GM10248 (cell line): ENCODE measurements at places on chromosomes 5 and 9.

DNA sequence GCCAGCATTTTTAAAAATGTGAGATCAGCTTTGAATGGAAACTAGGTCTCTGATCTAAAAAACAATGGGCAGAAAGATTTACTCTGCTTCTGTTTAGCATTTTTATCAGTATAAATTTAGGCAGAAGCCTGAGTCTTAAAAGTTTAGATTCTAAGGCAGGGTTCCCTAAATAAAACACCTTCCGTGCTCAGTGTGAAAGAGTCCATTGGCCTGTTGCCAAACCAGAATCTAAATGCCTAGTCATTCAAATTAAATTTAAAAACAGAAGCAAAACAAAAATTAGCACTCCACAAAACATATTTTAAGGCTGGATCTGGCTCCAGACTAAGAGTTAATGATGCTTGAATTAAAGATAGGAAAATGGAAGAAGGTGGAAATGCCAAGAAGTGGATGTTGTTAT, 4.5 kb downstream of the TYRP1 start:
- DNase-seq = no peak

DNA sequence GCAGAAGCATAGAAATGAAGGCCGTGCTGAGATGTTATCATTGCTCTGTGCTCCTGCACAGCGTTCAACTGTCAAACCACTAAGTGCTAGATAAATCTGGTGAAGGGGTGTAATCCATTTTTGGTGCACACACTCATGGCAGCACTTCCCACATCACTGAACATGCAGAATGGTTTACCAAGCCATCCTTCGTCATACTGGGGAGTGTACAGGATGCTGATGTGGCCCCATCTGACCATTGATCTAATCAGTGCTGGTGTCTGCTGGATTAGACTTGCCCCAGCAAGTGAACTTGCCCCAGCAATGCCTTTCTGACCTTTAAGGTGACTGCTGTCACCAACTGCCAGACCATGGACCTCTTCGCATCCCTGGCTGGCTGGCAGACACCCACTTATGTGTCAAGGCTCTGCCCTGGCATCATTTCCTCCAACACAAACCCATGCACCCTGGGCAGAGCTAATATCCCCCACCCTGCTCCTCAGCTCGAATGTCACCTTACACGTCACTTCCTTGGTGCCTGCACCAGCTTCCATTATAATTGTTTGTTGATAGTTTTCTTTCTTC, 4.2 kb upstream of the SEMA4D start:
- DNase-seq = no peak

- peak; percentile 84 for DNase-seq
Measured at GRCh38 chr5:149828161-149829011, 98.3 kb downstream of the PPARGC1B start.

GRCh38 chr9:5389109-5389732, 48.5 kb downstream of the PLGRKT start:
- DNase-seq = peak; percentile 16

DNA sequence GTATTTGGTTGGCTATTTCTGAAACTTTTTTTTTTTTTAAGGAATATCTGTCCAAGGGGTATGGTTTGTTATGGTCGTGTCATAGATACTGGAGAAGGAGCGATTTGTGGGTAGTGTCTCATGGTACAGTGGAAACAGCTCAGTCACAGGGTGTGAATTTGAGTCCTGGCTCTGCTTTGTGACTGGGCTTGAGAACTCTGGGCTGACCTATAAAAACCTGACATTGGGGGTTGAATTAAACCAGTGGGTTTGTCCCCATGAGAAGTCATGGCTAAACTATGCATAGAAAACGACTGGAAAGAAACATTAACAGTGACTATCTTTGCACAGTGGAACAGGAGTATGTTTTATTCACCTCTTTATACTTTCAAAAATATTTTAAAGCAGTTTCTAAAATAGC, 54.7 kb downstream of the MACROH2A1 start:
- no peak for DNase-seq

GRCh38 chr5:74493411-74493810, 147.1 kb downstream of the ENC1 start:
- no peak for DNase-seq

GRCh38 chr5:60483050-60483449, 216.9 kb downstream of the DEPDC1B start:
- DNase-seq = no peak

DNA sequence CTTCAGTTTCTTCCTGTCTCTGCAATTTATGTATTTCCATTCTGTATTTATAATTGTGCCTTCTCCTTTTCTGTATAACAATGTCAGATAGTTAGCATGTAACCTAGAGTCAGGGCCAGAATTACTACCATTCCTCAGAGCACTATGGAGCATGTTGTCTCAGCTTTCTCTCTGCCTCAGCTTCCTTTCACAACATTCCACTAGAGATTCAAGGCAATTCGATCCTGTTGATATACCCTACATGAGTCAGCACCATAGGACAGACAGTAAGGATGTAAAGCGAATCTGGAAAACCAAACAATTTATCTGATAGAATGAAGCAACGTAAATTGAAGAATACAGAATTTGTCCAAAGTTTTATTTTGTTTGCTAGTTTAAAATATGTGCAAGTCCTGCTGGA, 728.3 kb upstream of the SEMA6A start:
- DNase-seq = no peak

DNA sequence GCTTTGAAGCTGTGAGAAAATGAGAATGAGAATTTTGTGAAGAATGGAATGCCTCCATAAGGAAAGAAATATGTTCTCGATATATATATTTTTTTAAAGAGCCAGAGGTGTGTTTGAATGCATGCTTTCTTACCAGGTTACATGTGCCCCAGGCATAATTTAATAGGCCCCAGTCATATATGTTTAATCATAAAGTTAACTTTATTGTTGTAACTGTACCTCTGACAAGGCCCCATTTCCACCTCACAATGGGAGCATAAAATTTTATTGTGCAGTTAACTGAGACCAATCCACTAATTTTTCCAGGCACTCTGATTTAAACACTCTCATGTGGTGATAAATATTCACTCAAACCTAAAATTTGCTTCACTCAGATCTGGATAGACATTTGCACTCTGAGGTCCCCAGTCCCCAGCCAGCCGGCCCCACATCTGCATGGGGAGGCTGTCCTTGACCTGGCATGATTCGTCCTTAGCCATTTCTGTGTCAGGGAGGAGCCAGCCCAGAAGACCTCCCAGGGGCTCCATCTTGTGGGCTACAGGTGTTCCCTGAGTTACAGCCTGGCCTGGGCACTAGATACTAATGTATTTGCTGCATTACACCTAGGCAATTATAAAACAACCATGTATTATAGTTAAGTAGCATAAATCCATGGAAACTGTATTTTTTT, 245.8 kb downstream of the MTRR start:
- no peak for DNase-seq

GRCh38 chr5:152125661-152126205, 201.1 kb upstream of the GLRA1 start:
- DNase-seq = no peak

GRCh38 chr9:69452110-69452782, 127.2 kb downstream of the ENTREP1 start:
- no peak for DNase-seq

DNA sequence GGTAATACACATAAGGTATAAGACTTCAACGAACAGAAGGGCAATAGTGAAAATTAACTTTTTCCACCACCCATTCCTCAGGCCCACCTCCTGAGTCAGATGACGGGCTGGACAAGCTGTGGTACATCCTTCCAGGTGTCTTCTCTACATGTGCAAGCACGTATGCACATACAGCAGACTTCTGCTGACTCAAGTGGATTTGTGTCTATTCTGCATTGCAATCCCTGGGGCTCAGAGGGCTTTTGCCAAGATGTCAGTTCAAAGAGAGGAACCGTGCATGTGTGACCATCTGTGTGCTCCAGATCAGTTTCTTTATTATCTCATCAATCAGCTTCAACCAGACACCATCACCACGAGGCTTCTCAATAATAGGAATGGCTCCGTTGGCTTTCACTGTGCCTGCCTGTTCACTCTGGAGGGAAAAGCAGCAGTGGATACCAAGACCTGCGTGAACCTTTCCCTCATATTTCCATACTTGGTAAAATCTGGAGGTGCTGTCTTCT, 288.4 kb downstream of the MTRR start:
- DNase-seq = no peak

DNA sequence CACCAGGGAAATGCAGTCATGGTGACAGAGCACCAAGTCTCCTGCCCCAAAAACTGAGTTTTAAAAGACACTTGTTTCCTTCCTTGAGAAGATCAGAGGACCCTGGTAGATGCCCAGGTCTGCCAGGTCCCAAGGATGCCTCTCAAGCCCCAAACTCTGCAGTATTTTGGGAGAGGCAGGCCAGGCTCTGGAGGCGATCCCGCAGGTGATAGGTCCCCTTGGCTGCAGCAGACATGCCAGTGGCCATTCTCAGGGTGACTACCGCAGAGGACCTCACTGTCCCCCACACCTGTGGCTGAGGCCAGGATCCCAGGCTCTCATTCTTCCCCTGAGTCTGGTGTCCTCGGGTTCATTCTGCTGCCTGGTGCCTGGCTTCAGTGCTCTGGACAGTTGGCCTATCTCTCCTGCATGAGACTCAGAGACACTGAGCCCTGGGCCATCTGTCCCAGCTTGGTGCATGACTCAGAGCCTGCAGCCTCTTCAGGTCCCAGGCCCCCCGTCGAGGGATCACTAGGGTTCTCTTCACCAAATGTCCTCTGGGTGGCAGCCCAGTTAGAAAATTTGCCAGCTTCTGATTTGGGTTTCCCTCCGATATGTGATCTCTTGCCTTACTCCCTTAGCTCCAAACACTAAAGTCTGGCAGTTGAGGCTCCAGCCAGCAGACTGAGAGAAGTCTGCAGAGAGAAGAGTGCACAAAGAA, 59.7 kb upstream of the GARNL3 start:
- DNase-seq = no peak

DNA sequence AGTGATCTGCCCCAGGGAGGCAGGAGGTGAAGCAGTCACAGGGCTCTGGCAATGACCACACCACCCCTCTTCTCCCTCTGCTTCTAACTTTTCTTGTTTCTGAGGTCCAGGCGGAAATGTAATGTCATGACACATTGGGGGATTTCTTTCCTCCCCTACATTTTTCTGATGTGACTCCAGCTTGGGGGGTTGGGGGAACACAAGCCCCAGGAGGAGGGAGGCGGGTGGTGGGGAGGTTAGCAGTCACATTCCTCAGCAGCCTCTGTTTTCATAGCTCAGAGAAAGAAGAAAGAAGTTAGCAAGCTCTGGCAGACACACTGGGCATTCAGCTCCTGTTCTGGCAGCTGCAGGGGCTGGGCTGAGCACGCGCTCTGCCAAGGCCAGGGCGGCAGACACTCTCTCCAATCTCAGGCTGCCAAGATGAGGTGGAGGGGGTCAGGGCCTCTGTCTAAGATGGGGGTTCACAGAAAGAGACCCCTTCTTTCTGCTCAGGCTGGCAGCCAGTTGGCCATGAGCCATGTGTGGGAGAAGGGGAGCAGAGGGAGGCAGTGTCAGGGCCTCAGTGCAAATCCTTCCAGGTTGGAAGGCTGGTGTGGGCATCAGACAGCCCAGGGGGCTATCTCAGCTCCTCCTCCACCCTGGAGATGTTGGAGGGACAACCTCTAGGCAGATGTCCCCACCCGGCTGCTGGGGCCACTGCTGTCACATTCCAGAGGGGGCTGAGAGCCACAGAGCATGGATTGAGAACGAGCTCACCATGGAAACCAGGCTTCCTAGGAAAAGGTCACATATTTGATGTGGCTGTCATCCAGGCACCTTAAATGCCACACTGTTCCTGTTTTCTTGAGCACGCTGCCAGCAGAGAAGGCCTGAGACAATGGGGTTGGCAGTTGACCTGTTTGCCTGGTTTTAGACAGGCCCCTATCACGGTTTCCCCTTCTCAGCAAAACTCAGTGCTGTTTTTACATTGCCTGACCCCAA, 20.1 kb upstream of the PFDN1 start:
- DNase-seq = no peak

GRCh38 chr9:131982671-131983239, 96.9 kb downstream of the MED27 start:
- DNase-seq = no peak
